WTC11 (cell line): ENCODE measurements at places on chromosomes 16 and 17. TPM values are rescaled to one million over a fixed set of nuclear protein-coding genes. Genes with fewer than 3 reads are reported as not detected.

- peaks cover 16% of the 10 kb centered on the region for H3K4me1 ChIP-seq
- H3K4me3 ChIP-seq: no peak overlapping the region
- H3K36me3 ChIP-seq: no peaks in the 10 kb centered on the region
- peak; percentile 50 for DNase-seq
These were observed 14.7 kb upstream of the PLLP start for GRCh38 chr16:57299009-57299718.

DNA sequence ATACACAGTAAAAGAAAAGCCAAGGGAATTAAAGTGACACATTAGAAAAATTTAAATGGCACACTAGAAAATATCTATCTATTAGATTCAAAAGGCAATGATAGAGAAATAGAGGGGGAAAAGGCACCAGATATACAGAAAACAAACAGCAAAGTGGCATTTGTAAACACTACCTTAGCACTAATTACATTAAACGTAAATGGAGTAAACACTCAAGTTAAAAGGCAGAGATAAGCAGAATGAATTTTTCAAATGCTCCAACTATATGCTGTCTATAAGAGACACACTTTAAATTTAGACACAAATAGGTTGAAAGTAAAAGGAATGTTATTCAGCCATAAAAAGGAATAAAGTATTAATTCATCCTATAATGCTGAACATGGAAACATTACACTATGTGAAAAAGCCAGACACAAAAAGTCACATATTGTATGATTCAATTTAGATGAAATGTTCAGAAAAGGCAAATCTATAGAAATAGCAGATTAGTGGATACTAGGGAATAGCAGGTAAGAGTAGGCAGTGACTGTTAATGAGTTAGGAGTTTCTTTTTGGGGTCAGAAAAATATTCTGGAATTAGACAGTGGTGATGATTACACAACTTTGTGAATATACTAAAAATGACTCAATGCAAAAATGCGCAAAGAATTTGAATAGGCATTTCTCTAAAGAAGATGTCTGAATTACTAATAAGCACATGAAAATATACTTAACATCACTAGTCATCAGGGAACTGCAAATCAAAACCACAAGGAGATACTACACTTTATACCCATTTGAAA lies 92.4 kb downstream of the BRIP1 start:
- H3K36me3 ChIP-seq: peaks cover 59% of the 10 kb centered on the region
- H3K27me3 ChIP-seq: no peaks in the 10 kb centered on the region
- no peak overlapping the region for H3K27ac ChIP-seq
- no peak overlapping the region for H3K4me3 ChIP-seq

Gene ATP2A1
- 4.7 to 6.4 TPM (median 5.6 TPM) in 3 replicates for total RNA-seq

Gene EPOP
- 8.7 to 12.3 TPM (median 9.0 TPM) in 3 replicates for total RNA-seq

Gene CSF3
- total RNA-seq: not detected in 3 replicates

GRCh38 chr17:27762527-27763305 lies 37.6 kb downstream of the NOS2 start:
- H3K27ac ChIP-seq: no peak overlapping the region
- no peaks in the 10 kb centered on the region for H3K36me3 ChIP-seq
- H3K4me1 ChIP-seq: no peaks in the 10 kb centered on the region
- no peaks in the 10 kb centered on the region for H3K27me3 ChIP-seq
- DNase-seq: peak; percentile 59

DNA sequence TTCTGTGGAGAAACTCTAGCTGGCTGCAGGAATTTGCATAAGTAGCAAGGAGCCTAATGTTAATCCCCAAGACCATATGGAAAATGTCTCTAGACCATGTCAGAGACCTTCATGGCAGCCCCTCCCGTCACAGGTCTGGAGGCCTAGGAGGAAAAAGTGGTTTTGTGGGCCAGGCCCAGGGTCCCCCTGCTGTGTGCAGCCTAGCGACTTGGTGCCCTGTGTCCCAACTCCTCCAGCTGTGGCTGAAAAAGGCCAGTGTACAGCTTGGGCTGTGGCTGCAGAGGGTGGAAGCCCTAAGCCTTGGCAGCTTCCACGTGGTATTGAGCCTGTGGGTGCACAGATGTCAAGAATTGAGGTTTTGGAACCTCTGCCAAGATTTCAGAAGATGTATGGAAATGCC lies 306.9 kb upstream of the CA10 start:
- DNase-seq: no peak
- no peaks in the 10 kb centered on the region for H3K4me1 ChIP-seq
- H3K4me3 ChIP-seq: no peak overlapping the region
- peaks cover 3% of the 10 kb centered on the region; the same call in 1 of the 2 replicates for H3K27me3 ChIP-seq
- H3K27ac ChIP-seq: no peak overlapping the region

Gene STX1B
- total RNA-seq: 15.9 to 20.5 TPM (median 19.9 TPM) in 3 replicates

GRCh38 chr16:1543085-1543896 lies 9.8 kb downstream of the TMEM204 start:
- no peaks in the 10 kb centered on the region for H3K36me3 ChIP-seq
- peak; percentile 41 for DNase-seq
- peaks cover 3% of the 10 kb centered on the region; the same call in 1 of the 2 replicates for H3K4me1 ChIP-seq

DNA sequence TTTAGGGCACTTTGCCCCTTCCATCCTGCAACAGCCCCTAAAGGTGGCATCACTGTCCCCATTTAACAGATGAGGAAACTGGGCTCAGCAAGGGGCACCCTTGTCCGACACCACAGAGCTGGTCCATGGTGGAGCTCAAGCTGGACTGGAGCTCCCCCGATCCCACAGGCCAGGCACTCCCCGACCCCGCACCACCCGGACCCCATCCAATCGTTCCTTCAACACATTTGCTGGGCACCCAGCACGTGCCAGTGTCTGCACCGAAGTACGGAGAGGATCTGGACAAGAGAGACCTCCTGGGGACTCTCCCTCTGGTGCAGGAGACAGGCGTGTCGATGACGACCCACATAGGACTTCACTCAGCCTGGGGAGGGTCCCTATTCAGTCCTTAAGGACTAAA lies 13.4 kb downstream of the EMC6 start:
- H3K27me3 ChIP-seq: no peaks in the 10 kb centered on the region; the same call in none of the 2 replicates
- no peak for DNase-seq
- H3K4me1 ChIP-seq: peaks cover 7% of the 10 kb centered on the region
- H3K27ac ChIP-seq: no peak overlapping the region

Gene UTS2R
- total RNA-seq: 0.46 to 0.76 TPM (median 0.53 TPM) in 3 replicates

DNA sequence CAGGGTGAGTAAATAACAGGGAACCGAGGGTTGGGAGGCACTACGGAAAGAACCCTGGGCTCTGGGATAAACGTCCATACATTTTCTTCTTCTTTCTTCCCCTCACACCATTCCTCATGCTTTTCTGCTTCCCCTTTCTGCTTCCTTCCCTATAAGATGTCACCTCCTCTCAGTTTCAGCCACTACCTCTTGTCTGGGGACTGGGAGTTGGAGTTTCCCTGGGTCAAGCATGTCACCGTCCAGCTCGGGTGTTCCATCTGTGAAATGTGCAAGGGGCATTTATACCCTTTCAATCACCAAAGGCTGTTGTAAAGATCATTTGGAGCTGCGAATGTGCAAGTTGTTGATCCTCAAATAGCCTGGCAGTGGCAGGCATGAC lies 17.5 kb upstream of the CCL22 start:
- H3K4me1 ChIP-seq: no peaks in the 10 kb centered on the region
- no peak for DNase-seq
- H3K36me3 ChIP-seq: no peaks in the 10 kb centered on the region
- H3K27ac ChIP-seq: no peak overlapping the region
- no peaks in the 10 kb centered on the region; the same call in 1 of the 2 replicates for H3K27me3 ChIP-seq

Gene KRT17
- total RNA-seq: 0.53 to 1.5 TPM (median 0.92 TPM) in 3 replicates

Gene RPS2
- total RNA-seq: 4,395 to 4,767 TPM (median 4,632 TPM) in 3 replicates

- H3K4me3 ChIP-seq: no peak overlapping the region
- no peak for DNase-seq
- H3K27me3 ChIP-seq: no peaks in the 10 kb centered on the region
- no peaks in the 10 kb centered on the region for H3K36me3 ChIP-seq
- H3K4me1 ChIP-seq: peaks cover 32% of the 10 kb centered on the region
These were observed 126.5 kb downstream of the ENGASE start for GRCh38 chr17:79201119-79201518.

- peaks cover 2% of the 10 kb centered on the region for H3K27me3 ChIP-seq
- H3K27ac ChIP-seq: no peak overlapping the region
- H3K4me1 ChIP-seq: peaks cover 4% of the 10 kb centered on the region
- no peak overlapping the region for H3K4me3 ChIP-seq
- H3K36me3 ChIP-seq: peaks cover 23% of the 10 kb centered on the region
- no peak for DNase-seq
These were observed 236.4 kb upstream of the EEF2KMT start for GRCh38 chr16:5333991-5334390.

GRCh38 chr16:22233037-22233372 lies 26.9 kb downstream of the EEF2K start:
- no peak overlapping the region; the same call in 1 of the 2 replicates for H3K27ac ChIP-seq
- no peak overlapping the region for H3K4me3 ChIP-seq
- no peaks in the 10 kb centered on the region for H3K27me3 ChIP-seq

GRCh38 chr16:82641336-82641984 lies 14.7 kb downstream of the CDH13 start:
- H3K36me3 ChIP-seq: no peaks in the 10 kb centered on the region
- DNase-seq: no peak
- no peaks in the 10 kb centered on the region for H3K27me3 ChIP-seq

Gene KRT12
- total RNA-seq: not detected in 3 replicates

Gene SLC4A1
- total RNA-seq: 0.05 to 0.14 TPM in 2 of 3 replicates, not detected in the other

GRCh38 chr16:83307594-83307992 lies 500.2 kb upstream of the HSBP1 start:
- no peak overlapping the region for H3K4me3 ChIP-seq
- peaks cover 5% of the 10 kb centered on the region for H3K4me1 ChIP-seq
- no peak for DNase-seq
- H3K36me3 ChIP-seq: no peaks in the 10 kb centered on the region
- no peaks in the 10 kb centered on the region; the same call in 1 of the 2 replicates for H3K27me3 ChIP-seq

DNA sequence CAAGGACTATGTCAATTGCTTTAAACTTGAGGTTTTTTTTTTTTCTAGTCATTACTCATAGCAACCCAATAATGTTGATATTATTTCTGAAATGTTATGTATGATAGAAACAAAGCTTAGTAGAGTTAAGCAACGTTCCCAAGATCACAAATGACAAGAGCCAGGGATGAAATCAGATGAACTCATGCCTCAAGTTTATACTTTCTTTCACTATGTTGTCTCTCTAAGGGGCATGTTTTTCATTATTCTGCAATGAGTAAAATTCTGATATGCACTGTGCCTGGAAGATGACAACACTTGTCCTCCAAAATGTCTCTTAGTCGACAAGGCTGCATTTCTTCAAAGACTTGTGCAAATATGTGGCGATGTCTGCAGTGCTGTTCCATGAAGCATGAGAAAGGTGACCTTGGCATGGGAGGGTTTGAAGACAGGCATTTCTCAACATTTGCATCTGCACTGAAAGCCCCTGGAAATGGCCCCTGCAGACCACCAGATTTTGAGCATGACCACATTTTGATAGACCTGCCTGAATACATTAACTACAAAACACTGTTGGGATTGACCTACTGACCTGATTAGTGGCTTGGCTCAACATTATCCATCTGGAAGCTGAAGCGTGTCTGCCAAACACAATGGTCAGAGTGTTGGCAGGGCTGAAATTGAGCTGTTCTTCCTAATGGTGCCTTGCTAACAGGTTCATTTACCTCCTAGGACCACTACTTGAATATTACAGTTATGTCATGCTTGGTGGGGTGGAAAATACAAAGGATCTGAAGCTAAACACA lies 1027.5 kb downstream of the CDH11 start:
- no peak overlapping the region for H3K4me3 ChIP-seq
- no peaks in the 10 kb centered on the region for H3K36me3 ChIP-seq

Gene HEATR9
- total RNA-seq: not detected in 3 replicates

DNA sequence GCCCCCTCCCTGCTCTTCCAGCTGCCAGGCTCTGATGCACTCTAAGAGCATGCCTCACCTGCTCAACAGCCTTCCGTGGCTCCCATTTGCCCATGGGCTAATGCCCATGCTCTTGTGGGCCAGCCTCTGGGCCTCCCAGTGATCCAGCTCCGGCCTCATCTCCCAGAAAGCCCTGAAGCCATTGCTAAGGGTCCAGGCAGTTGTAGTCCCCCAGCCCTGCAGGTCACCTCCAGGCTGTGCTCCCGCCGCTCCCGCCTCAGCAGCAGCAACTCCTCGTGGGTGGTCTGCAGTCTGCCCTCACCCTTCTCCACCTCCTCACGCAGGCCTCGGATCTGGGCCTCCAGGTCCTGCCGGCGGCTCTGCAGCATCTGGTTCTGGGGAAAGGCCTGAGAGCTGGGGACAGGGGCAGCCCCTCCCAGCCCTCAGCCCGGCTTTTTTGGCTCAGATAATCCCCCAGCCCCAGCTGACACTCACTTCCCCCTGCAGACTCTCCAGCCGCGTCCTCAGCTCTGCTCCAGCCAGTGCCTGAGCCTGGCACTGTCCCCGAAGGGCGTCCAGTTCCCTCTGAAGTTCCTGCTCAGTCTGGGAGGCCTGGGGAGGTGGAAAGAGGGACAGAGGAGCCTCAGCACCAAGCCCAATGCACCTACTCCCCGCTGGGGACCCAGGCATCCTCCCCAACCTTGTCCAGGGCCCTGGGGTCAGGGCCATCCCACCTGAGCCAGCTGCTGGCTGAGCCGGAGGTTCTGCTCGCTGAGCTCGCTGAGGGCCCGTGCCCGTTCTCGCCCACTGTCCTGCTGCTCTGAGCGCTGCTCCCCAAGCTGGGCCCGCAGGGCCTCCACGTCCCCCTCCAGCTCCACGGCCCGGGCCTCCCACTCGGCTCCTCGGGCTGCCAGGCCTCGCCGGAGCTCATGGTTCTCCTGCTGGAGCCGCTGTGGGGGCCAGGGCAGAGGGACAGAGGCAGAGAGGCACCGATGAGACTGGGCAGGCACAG lies 6.2 kb downstream of the BICDL2 start:
- H3K36me3 ChIP-seq: peaks cover 20% of the 10 kb centered on the region
- no peaks in the 10 kb centered on the region for H3K27me3 ChIP-seq
- no peak overlapping the region for H3K27ac ChIP-seq
- H3K4me3 ChIP-seq: no peak overlapping the region

DNA sequence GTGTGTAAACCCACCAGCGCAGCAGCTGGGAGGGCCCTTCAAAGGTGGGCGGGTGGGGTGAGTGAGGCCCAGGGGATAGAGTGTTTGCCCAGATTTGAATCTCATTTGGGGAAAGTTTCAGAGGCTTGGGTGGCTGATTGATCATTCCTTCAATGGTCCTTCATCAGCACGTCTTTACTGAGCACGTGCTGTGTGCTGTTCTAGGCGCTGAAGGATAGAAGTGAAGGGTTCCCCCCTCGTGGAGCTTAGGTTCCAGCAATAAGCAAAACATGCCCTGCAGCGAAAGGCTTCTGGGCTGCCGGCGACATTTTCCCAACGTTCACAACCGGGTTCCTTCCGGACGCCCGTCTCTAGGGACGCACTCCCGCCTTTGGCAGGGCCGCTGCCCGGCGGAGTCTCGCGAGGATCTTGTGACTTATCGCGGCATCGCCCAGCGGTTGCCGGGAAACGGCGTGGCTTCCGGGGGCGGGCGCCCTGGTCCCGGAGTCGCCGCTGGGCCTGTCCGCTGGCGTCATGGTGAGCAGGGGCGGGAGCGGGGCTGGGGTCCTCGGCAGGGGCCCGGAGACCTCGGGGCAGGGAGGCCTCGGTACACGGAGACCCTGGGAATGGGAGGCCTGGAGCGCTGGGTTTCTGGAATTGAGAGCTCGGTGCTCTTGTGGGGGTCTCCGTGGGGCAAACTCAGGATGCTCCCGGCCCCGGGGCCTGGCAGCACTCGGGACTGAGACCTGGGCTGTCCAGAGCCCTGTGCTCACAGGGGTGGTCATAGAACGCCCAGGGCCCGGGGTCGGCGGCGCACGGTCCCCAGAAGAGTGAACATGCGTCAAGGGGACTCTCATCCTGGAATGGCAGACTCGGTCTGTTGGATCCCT lies 3.2 kb upstream of the DBNDD1 start:
- H3K4me1 ChIP-seq: peaks cover 34% of the 10 kb centered on the region
- peak; percentile 86 for DNase-seq
- no peaks in the 10 kb centered on the region for H3K27me3 ChIP-seq
- H3K4me3 ChIP-seq: peak overlapping the region; percentile 70
- H3K36me3 ChIP-seq: no peaks in the 10 kb centered on the region
- H3K27ac ChIP-seq: peak overlapping the region; percentile 97

- peak; percentile 78 for DNase-seq
- H3K4me3 ChIP-seq: peak within 1 kb of the TSS; percentile 63
- H3K4me1 ChIP-seq: peaks cover 34% of the 10 kb centered on the region
- H3K36me3 ChIP-seq: peaks cover 6% of the 10 kb centered on the region; the same call in 1 of the 2 replicates
- no peaks in the 10 kb centered on the region for H3K27me3 ChIP-seq
- peak within 1 kb of the TSS; percentile 98 for H3K27ac ChIP-seq
These were observed at the start of gene ACAP1 for GRCh38 chr17:7336240-7337175. TSS of gene ACAP1 (plus strand) at chr17:7336529. CDS start at chr17:7336735, 206 bp downstream.
